ENCODE measurements at places on chromosomes 1 and 21.
A peak's percentile ranks its signal among the peaks of the same experiment; 100 is the strongest.

DNA sequence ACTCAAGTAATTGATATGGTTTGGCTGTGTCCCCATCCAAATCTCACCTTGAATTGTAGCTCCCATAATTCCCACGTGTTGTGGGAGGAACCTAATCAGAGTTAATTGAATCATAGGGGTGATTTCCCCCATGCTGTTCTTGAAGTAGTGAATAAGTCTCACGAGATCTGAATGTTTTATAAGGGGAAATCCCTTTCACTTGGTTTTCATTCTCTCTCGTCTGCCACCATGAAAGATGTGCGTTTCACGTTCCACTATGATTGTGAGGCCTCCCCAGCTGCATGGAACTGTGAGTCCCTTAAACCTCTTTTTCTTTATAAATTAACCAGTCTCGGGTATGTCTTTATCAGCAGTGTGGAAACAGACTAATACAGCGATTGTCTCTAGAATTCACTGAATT lies 135.4 kb downstream of the BACH1 start:
- no peak for DNase-seq

GRCh38 chr1:214332946-214333798 lies 52.2 kb downstream of the SMYD2 start:
- peak; percentile 41 for DNase-seq

DNA sequence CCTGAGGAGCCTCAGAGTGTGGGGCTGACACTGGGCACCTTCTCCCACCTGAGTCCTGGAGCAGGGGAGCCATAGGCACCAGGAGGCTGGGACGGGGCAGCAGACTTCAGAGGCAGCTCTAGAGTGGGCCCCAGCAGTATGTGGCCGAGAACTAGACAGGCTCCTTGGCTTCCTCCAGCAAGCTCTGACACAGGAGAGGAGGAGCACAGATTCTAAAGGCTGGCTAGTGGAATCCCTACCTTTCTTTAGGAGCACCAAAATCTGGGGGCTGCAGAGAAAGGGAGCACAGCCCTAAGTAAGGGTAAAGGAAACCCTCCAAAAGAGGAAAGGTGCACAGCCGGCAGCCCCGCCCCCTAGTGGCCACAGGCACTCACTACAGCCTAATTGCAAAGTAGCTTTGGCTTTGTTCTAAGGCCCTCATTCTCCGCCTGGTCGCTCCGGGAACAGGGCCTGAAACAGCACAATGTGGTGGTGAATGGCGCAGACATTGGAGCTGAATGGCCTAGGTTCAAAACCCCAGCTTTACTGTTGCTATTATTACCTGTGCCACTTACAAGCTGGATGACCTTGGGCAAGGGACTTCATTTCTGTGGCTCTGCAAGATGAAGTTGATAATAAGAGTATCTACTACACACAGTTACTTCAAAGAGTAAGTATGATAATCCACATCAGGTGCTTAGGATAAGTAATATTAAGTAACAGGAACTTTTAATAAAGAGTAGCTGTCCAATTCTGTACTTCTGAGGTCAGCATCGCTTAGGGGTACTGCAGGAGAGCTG lies 8.8 kb upstream of the GUCA2A start:
- DNase-seq: peak; percentile 67

- DNase-seq: no peak
Measured at GRCh38 chr1:12251442-12251841, 21.6 kb downstream of the VPS13D start.

GRCh38 chr1:208251911-208252835 lies 8.0 kb upstream of the PLXNA2 start:
- no peak for DNase-seq
